ENCODE measurements at places on chromosomes 13 and 19.
A peak's percentile ranks its signal among the peaks of the same experiment; 100 is the strongest.

- no peak for DNase-seq
Measured at GRCh38 chr13:60000081-60000480, 163.6 kb downstream of the DIAPH3 start.

DNA sequence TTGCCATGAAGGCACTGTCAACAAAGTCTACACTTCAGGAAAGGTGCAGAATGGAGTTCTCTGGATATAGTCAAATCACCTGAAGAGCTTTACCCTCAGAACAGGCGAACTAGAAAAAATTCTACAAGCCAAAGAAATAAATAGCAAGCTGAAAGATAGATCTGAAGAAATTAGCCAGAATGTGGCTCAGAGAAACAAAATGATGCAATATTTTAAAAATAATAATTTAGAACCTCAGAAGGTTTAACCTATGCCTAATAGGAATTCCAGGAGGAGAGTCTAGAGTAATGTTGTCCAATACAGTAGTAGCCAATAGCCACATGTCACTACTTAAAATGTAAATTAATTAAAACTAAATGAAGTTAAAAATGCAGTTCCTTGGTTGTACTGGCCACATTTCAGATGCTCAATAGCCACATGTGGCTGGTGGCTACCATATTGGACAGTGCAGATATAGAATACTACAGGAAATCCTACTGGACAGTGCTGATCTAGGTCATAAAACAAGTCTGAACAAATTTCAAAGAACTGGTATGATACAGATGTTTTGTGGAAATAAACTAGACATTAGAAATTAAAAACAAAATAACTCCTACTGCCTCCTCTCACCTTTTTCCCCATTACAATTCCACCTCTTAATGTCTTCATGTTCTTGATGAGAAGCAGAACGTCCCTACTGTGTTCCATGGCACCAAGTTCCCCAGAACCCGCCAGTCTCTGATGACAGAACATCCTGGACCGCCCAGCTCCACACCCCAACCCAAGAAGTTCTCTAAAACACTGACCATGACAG is 679 bp upstream of the CDADC1 start:
- DNase-seq: peak; percentile 5

GRCh38 chr13:40316301-40316700 is 350.1 kb downstream of the FOXO1 start:
- DNase-seq: no peak

DNA sequence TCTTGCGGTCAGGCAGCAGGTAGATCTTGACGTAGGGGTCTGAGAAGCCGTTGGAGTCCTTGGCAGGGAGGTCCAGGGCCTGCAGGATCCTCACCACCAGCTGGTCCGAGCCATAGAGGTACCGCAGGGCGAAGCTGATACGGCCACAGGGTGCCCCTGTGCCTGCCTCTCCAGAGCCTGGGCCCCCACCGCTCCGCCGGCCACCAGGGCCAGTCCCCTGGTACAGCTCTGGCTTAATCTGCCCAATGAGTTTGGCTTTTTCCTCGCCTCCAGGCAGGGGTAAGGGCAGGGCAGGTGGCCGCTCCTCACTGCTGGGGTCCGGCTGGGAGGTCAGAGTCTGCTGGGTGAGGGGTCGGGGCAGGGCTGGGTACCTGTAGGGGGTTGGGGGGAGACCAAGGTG is 9.9 kb downstream of the SYT3 start:
- DNase-seq: no peak

DNA sequence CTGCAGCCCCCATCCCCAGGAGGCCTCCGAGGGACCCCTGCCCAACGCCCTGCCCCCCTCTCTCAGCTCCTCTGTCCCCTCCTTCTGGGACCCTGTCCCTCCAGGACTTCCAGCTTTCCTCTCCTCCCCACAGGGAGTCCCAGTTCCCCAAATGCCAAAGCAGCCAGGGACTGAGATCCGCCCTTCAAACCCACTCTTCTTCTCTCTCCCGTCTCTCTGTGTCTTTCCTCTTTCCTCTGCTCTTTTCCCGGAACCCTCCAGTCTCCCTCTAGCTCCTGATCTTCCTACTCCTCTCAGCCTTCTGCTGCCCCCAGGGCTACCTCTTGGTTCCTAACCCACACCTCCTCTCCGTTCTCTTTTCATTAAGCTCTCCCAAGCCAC is 377 bp downstream of the CA11 start:
- DNase-seq: no peak

DNA sequence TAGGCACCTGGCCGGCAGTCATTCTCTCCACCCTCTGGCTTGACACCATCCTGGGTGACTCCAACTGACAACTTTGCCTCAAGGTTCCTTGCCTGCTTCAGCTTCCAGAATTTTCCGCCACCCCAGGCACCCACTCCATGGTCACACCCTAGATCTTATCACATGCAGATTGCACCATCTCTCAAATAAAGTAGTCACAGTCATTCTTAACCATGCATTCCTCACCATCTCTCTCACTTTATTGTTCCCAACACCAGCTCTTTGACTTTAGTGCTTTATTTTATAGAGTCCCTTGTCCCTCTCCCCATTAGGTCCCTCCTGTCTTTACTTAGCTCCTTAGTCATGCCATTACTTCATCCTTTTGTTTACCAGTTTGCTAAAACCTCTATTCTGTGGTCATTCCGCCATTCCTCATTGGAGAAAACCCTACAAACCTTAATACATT is 351.7 kb downstream of the SPRY2 start:
- DNase-seq: no peak

GRCh38 chr13:72221276-72221962 is 354.4 kb upstream of the DACH1 start:
- DNase-seq: no peak

GRCh38 chr13:93080587-93080986 is 146.0 kb upstream of the GPC6 start:
- no peak for DNase-seq

- DNase-seq: no peak
Measured at GRCh38 chr13:45325806-45326205, 15.2 kb downstream of the TPT1 start.

- DNase-seq: no peak
Measured at GRCh38 chr19:30106417-30107095, 164.5 kb downstream of the URI1 start.

GRCh38 chr19:33242911-33243310 is 17.3 kb upstream of the SLC7A10 start:
- DNase-seq: no peak

DNA sequence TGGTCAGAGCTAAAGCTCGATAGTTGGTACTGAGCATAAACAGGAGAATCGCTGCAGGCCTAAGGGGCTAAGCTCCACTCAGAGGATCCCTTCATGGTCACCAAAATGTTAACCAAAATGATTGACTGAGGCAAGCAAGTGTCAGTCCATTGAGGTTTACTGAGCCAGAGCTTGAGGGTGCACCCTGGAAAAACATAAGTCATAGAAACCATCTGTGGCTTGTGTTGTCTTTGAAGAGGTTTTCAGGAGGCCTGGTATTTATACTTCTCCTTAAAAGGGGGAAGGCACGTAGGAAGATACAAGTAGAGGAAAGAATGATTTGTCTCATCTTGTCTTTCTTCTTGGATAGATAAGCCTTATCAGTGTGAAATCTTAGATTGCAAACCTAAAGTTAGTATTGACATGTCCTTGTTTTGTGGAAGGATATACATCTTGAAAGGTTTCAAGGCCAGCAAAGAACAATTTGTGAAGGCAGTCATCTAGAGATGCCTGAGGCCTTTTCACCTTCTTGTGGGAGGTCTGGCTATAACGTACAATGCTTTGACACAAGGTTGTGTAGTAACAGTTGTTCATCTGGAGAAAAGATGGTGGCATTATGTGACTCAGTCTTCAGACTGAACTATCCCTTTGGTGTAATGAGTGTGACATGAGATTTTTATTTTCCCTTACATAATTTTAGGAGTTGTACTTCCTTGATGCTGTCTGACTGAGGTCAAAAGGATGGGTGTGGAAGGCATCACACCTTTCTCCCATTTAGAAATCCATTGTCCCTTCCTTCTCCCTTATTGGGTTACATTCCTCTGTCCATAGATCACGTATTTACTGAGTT is 14.7 kb upstream of the CEACAM6 start:
- DNase-seq: no peak

- no peak for DNase-seq
Measured at GRCh38 chr13:50387051-50387581, 371.9 kb downstream of the KCNRG start.

- DNase-seq: no peak
Measured at GRCh38 chr19:10811391-10812111, 24.5 kb downstream of the TMED1 start.

DNA sequence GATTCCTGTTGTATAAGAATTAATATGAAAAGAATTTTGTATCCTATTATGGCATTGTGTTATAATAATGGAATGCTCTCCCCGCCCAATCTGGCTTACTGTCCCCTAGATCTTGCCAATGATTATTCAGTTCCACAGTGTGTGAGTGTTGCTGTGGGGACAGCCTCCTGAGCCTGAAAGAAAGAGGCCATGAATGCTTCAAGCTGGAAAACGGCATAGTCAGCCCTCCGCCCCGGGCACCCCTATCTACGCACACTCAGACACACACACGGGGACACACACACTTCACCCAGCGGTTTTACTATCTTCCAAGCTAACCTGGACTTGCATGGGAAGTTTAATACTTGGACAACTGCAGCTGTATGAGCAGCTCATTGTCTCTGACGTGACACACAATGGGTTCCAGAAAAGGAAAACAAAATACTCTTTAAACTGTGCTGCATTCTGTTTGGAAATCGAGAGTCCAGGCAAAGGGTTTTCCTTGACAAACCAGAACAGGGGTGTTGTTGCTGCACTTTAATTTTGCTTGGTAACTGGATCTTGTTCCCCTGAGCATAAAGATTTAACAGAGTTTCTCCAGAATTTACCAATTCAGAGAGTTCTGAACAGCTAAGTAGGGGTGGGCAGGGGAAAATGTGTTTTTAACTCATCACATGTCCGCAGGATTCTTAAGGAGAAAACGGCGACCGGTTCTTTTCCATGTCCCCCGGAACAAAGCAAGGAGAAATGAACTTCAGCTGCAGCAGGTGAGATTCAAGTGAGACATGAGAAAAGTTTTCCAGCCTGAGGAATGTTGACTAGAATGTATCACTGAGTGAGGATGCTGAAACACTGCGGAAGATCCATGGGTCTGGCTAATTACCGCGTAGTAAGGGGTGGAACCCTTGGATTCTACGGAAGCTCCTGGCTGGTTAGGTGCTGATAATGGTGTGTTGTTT is 472.9 kb downstream of the FOXO1 start:
- DNase-seq: no peak

- DNase-seq: no peak
Measured at GRCh38 chr13:75910591-75910990, 274.5 kb downstream of the LMO7 start.

GRCh38 chr19:14381689-14382474 is 638 bp downstream of the ADGRE5 start:
- DNase-seq: no peak

GRCh38 chr13:25037057-25037813 is 58.7 kb upstream of the PABPC3 start:
- peak; percentile 59 for DNase-seq

DNA sequence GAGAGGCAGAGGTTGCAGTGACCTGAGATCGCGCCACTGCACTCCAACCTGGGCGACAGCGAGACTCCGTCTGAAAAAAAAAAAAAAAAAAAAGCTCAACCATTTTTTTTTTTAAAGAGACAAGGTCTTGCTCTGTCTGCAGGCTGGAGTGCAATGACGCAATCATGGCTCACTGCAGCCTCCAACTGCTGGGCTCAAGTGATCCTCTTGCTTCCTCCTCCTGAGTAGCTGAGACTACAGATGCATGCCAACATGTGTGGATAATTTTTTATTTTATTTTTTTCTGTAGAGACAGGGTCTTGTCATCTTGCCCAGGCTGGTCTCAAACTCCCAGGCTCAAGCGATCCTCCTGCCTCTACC is 10.3 kb downstream of the EHD2 start:
- no peak for DNase-seq

- DNase-seq: no peak
Measured at GRCh38 chr13:113179374-113180230, 21.2 kb downstream of the PROZ start.

DNA sequence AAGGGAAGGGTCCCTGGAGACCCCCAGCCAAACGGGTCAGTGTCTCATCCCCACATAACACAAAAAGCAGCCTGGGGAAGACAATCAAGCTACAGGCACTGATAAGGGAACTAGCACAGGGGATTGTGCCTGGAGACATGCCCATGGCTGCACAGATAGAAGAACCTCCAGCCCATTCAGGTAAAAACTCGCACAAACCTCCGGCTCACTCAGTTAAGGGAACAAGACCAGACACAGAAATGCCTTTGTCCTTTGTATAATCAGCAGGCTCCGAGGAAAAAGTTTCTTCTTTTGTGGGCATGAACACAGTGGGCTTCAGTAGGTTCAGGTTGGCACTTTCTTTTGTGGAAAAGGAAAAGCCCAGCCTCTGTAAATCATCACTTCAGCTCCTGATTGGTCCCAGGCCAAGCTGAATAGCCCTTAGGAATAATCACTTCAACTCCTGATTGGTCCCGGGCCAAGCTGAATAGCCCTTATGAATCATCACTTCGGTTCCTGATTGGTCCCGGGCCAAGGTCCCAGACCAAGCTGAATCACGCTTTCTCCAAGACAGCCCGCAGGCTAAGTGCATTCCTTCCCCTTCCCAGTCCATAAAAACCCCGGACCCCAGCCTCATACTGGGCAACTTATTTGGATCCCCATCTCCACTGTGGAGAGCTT is 5.0 kb upstream of the ZNF230 start:
- DNase-seq: no peak

DNA sequence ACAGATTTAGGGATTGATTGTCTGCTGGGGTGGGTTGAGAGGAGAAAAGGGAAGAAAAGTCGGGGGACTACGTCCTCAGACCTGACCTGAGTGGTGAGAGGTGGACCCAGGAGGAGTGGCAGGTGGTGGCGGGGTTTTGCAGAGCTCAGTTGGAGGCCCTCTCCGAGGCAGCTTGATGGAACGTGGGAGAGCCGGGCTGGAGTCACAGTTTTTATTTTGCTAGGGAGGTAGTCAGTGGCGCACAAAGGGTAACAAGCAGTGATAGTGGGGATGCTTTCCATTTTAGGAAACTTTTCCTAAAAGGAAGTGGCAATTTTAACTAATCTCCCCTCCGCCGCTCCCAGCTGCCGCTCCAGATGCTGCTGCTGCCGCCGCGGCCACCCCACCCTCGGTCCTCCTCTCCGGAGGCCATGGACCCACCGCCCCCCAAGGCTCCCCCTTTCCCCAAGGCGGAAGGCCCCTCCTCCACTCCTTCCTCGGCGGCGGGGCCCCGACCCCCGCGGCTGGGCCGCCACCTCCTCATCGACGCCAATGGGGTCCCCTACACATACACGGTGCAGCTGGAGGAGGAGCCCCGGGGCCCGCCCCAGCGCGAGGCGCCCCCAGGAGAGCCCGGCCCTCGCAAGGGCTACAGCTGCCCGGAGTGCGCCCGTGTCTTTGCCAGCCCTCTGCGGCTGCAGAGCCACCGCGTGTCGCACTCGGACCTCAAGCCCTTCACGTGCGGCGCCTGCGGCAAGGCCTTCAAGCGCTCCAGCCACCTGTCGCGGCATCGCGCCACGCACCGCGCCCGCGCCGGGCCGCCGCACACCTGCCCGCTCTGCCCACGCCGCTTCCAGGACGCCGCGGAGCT is 1.1 kb upstream of the ZNF581 start:
- no peak for DNase-seq

- peak; percentile 67 for DNase-seq
Measured at GRCh38 chr19:16247353-16248182, 49.9 kb downstream of the AP1M1 start.

- no peak for DNase-seq
Measured at GRCh38 chr13:27425918-27426630, 1.7 kb downstream of the GTF3A start.
